ENCODE measurements at places on chromosomes 13 and 19. TPM values are rescaled to one million over a fixed set of nuclear protein-coding genes. Genes with fewer than 3 reads are reported as not detected.
A peak's percentile ranks its signal among the peaks of the same experiment; 100 is the strongest.

GRCh38 chr19:34241513-34242337 lies 12.6 kb upstream of the GARRE1 start:
- no peak overlapping the region for H3K4me3 ChIP-seq
- H3K27ac ChIP-seq: no peak overlapping the region
- H3K4me1 ChIP-seq: no peaks in the 10 kb centered on the region
- H3K27me3 ChIP-seq: no peaks in the 10 kb centered on the region

- H3K27me3 ChIP-seq: no peaks in the 10 kb centered on the region
- no peak for DNase-seq
- no peak overlapping the region for H3K4me3 ChIP-seq
- H3K36me3 ChIP-seq: peaks cover 51% of the 10 kb centered on the region
- no peak overlapping the region for H3K27ac ChIP-seq
These were observed 2.7 kb downstream of the RPL36 start for GRCh38 chr19:5692723-5693194.

- H3K27ac ChIP-seq: peak overlapping the region; percentile 11
- no peaks in the 10 kb centered on the region for H3K4me1 ChIP-seq
- H3K36me3 ChIP-seq: no peaks in the 10 kb centered on the region
- no peaks in the 10 kb centered on the region for H3K27me3 ChIP-seq
- H3K4me3 ChIP-seq: no peak overlapping the region
These were observed 240.2 kb downstream of the LHFPL6 start for GRCh38 chr13:39362652-39363381.

- H3K4me1 ChIP-seq: no peaks in the 10 kb centered on the region
- H3K27ac ChIP-seq: no peak overlapping the region
- no peaks in the 10 kb centered on the region for H3K27me3 ChIP-seq
- no peak for DNase-seq
These were observed 31.2 kb upstream of the ZNF536 start for GRCh38 chr19:30340771-30341561.

GRCh38 chr19:28397800-28398199 lies 815.2 kb downstream of the UQCRFS1 start:
- H3K27me3 ChIP-seq: no peaks in the 10 kb centered on the region
- H3K4me1 ChIP-seq: no peaks in the 10 kb centered on the region
- H3K27ac ChIP-seq: no peak overlapping the region
- no peak overlapping the region for H3K4me3 ChIP-seq

DNA sequence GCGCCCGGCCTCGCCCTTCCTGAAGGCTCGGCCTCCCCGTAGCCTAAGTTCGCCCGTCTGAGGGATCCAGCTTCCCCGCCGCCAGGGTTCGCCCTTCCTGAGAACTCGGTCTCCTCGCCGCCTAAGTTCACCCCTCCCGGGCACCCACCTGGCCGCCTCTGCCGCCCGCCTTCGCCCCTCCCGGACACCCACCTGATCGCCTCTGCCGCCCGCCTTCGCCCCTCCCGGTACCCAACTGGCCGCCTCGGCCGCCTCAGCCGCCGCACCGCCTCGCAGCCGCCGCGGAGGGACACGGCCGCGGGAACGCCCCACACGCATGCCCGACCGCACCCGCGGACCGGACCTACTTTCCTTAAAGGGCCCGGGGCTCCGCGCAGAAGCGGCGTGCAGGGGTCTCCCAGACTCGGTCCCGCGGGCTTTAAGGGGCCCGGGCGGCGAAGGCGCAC lies at the start of gene MOB3A:
Gene MOB3A, minus strand, starts transcription at position 293 of the 446 bp plus-strand sequence. CDS start 17,766 bp downstream, outside the sequence.
- H3K27me3 ChIP-seq: no peaks in the 10 kb centered on the region
- H3K4me3 ChIP-seq: peak within 1 kb of the TSS; percentile 82
- peak; percentile 98 for DNase-seq
- H3K4me1 ChIP-seq: peaks cover 61% of the 10 kb centered on the region

GRCh38 chr19:55667958-55668357 lies 7.1 kb upstream of the EPN1 start:
- no peaks in the 10 kb centered on the region for H3K27me3 ChIP-seq
- H3K27ac ChIP-seq: no peak overlapping the region
- H3K4me1 ChIP-seq: peaks cover 18% of the 10 kb centered on the region
- H3K36me3 ChIP-seq: peaks cover 89% of the 10 kb centered on the region

SRRM5 gene
- 1.7 TPM for total RNA-seq

MARK4 gene
- total RNA-seq: 26.7 TPM

ZNF571 gene
- total RNA-seq: 3.0 TPM

IGFLR1 gene
- 25.5 TPM for total RNA-seq

ZNF682 gene
- total RNA-seq: 5.2 TPM

XRCC1 gene
- total RNA-seq: 25.1 TPM

CEACAM20 gene
- total RNA-seq: not detected
